Dorsolateral prefrontal cortex (tissue), 122 donors: ENCODE measurements at places on chromosomes 1 and 21.
A peak's percentile ranks its signal among the peaks of the same experiment; 100 is the strongest.

- no peak for DNase-seq
These were observed 303.2 kb downstream of the LMX1A start for GRCh38 chr1:165053351-165053750.

GRCh38 chr1:37237948-37238347, 203.6 kb upstream of the GRIK3 start:
- no peak for DNase-seq

DNA sequence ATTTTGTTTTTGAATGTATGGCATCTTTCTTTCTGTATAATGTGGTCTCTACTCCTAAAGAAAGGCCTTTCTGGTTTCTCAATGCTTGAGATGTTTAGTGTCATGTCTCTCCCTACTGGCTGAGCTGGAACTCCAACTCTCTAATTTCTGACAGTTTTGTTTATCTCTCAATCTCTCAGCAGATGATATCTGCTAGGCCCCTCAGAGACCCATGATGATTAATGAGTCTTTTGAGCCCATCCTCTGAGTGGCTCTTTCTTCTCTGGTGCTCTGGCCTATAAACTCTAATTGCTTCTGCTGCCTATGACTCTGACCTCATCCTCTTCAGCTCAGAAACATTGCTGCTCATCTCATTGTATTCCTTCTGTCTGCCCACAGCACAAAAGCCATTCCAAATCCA, 46.6 kb downstream of the CRB1 start:
- no peak for DNase-seq

- DNase-seq = no peak
These were observed 257.2 kb upstream of the AJAP1 start for GRCh38 chr1:4397196-4397595.

GRCh38 chr21:26098772-26099397, 71.7 kb downstream of the APP start:
- no peak for DNase-seq

GRCh38 chr1:215617979-215618378, 50.9 kb downstream of the KCTD3 start:
- DNase-seq = no peak

GRCh38 chr1:184379111-184379752, 7.6 kb upstream of the C1orf21 start:
- no peak for DNase-seq

GRCh38 chr1:33086384-33086850, 5.5 kb downstream of the AZIN2 start:
- peak; percentile 82 for DNase-seq

DNA sequence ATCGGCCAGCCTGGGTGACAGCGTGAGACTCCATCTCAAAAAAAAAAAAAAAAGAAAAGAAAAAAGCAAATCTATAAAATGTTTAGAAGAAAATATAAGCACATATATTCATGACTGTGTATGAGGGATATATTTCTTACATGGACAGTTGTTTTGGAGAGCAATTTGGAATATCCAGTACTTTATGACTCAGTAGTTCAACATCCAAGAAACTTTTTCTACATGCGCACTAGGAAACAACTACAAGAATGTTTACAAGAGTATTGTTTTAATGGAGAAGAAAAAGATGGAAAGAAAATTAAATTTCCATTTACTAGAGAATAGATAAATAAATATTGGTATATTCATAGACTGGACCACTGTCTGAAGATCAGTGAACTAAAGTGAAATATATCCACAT, 77.5 kb downstream of the MAST2 start:
- no peak for DNase-seq

DNA sequence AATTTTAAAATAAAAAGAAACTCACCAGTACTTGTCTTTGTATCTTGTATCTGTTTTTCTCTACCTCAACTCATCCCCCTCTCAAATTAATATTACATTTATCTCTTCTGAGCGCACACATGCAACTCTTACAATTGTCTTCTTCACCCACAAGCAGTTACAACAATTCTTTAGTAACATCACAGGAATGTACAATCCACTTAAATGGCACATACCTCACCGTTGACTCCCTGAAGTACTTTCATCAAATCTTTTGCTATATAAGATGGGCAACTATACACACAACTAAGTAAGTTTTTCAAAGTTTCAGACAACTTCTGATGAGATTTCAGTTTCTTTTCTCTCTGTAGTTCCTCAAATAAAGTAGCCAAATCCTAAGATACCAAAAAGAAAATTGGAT, 28.3 kb downstream of the HEATR1 start:
- no peak for DNase-seq

GRCh38 chr1:111873460-111874030, 115.9 kb downstream of the KCND3 start:
- no peak for DNase-seq

GRCh38 chr1:192538407-192539296, 36.9 kb upstream of the RGS1 start:
- no peak for DNase-seq

DNA sequence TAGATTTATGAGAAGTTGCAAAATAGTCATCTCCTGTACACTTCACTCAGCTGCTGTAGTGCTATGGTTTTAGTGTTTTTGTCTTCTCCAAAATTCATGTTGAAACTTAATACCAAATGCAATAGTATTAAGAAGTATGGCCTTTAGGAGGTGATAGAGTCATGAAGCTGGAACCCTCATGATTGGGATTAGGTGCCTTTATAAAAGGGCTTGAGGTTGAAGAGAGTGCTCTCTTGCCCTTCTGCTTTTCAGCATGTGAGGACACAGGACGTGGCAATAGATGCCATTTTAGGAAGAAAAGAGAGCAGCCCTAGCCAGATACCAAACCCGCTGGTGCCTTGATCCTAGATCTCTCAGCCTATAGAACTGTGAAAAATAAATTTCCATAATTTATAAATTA, 87.6 kb downstream of the CTH start:
- DNase-seq = no peak

DNA sequence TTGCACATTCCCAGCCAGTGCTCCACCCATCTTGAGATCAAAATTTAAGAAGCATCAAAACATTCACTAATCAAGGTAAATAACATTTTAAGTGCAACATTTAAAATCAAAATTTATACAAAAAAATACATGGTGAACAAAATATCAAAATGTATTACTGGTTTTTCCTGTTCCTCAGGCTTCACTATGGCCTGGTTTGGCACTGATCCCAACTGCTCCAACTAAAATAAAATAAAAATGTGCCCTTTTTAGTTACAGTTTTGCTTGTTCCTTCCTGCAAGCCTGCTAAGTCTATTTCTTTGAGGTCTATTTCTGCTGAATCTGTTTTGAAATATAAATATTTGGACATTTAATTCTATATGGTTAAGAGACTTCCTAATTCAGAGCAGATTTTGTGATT, 54.9 kb downstream of the ADAMTS1 start:
- no peak for DNase-seq

GRCh38 chr1:181083842-181084605, 4.5 kb upstream of the IER5 start:
- DNase-seq = no peak

GRCh38 chr1:13651279-13651678, 48.7 kb upstream of the PRDM2 start:
- DNase-seq = no peak

DNA sequence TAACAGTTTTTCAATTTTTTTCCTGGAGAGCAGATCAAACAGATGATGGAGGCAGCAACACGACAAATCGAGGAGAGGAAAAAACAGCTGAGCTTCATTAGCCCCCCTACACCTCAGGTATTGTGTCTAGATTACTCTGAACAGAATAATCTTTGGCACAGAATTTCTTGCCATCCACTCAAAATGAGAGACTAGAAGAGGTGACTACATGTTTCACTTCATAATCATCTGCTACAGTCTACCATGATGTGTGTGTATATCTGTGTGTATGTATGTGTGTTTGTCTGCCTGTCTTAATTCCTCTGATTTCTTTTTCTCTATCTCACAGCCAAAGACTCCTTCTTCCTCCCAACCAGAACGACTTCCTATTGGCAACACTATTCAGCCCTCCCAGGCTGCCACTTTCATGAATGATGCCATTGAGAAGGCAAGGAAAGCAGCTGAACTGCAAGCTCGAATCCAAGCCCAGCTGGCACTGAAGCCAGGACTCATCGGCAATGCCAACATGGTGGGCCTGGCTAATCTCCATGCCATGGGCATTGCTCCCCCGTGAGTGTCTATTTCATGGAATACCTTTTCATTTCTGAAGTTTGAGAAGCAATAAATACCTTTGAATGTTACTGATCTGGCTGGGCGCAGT, 11.4 kb downstream of the PRPF3 start:
- no peak for DNase-seq

- DNase-seq = peak; percentile 22
These were observed 29.6 kb downstream of the ACOT11 start for GRCh38 chr1:54577612-54578011.

- no peak for DNase-seq
These were observed 85.8 kb upstream of the IPO9 start for GRCh38 chr1:201742955-201743805.

GRCh38 chr1:62712336-62713243, 24.4 kb upstream of the DOCK7 start:
- DNase-seq = no peak

- no peak for DNase-seq
These were observed 45.1 kb downstream of the CDC7 start for GRCh38 chr1:91545506-91546300.

DNA sequence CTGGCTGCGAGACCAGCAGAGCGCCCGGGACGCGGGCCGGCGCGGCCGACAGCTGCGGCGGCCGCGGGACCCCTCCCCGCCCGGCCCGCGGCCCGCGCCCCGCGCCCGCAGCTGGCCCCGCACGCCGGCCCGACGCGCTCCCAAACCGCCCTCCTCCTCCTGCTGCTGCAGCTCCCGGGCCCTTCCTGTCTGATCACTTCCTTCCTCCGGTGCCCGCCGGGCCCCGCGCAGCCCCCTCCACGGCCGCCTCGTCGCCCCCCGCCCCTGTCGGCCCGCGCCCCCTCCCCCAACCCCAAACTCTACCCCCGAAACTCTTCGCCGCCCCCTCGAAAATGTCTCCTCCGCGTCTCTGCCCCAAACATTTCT, 594 bp downstream of the LUZP1 start:
- DNase-seq = peak; percentile 14

GRCh38 chr1:2589431-2590232, 3.1 kb downstream of the PRXL2B start:
- no peak for DNase-seq

DNA sequence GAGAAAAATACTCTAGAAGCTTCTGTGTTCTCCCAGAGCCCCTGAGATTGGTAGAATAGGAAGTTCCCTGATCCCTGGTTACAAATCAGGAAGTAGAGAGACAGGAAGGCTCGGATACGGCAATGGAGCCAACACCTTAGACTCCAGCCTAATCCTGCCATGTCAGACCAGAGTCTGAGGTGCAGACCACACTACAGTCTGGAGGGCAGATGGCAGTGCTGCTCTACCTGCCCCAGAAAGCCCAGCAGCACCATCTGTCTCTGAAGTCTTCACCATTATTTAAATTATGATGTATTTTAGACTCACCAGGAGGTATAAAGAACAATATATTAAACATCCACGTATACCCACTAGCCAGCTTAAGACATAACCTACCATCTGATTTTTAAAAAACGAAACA, 93.0 kb downstream of the MTR start:
- DNase-seq = no peak

DNA sequence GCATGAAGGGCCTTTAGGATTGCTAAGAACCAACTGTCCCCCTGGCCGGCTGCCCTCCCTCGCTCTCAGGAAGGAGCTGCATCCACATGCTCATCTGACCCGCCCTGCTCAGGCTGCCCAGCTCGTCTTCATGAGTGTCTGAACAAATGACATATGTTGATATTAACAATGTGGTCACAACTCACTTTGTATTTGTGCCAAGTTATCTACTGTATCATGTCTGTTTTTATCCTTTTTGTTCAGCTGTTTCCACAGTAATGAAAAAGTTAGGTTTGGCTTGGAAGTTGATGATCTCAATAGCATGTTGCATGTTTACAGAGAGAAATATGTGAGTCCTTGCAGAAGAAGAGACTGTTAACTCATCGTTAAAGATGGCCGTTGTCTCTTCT, 75.1 kb downstream of the PHTF1 start:
- DNase-seq = no peak

DNA sequence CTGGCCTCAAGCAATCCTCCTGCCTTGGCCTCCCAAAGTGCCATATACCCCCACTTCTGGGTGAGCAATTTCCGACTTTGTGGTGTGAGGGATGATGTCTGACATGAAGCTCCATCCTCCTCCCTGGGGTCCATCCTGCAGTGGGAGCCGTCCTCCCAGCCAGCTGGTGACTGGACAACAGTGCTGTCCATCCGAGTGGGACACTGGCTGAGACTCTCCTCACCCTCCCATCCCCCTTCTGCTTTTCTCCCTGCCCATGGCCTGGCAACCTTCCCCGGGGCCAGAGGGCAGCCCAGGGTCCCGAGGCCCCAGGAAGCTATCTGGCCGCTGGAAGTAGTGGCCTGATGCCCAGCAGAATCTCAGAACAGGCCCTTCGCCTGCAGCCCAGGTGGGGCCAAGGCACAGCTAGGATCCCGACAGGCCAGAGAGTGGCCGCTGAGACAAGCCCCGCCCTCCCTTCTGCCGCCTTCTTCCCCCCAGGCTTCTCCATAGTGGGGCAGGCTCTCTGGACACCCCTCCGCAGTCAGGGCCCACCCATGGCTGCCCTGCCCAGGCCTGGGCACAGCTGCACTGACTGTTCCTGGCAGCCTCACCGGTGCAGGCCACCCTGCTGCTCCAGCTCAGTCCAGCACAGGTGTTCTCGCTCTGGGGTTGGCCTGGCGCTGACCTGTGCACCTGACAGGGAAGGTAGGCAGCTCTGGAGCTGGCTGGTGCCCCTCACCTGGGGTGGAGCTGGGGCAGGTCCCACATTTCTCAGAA, 8.4 kb upstream of the FAAP20 start:
- peak; percentile 38 for DNase-seq

DNA sequence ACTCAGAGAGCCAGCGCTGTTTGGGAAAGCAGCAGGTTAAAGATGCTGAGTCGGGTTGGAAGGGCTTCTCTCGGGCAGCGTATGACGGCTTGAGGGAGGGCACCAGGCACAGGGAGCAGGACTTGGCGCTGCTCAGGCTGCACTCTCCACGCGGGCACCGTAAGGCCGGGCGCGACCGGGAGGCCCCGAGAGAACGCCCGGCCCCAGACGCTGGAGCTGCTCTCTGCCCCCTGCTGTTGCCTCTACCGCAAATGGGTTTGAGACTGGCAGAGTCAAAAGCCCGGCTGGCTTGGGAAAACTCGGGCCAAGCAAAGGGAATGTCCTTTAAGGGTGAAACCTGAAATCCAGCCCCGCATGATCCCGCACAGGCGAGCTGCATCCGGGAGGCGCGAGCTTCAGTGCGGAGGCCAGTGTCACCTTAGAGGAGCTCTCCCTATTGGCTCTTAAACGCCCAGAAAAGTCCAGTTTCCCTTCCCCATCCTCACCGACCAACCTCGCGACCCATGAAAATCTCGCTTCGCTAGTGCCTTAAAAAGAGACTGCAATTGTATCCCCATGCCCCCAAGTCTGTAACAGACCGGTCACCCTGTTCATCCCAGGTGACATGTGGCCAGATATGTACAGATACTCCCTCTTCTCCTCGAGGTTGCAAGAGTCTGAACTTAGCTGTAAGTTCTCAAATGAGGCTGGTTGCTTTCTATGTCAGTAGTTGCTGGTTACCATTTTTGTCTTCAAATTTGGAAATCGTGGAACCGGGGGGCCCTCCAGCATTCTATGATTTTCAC, 1.1 kb downstream of the PRRX1 start:
- DNase-seq = no peak
